ENCODE measurements at places on chromosomes 11 and 22.

DNA sequence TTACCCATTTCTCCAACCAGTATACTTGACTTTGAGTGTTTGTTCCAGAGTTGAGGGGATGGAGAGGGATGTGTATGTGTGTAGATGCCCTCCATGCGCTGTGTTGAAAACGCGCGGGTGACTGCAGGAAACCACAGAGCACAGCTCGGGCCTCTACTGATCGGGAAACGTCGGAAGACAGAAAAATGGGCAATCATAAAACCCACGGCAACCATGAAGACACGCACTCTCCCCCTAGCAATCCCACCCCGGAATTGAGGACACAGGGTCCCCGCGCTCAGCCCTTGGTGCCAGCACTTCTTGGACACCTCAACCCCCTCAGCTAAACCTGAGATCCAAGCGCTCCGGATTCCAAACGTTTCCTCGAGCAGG lies 251 bp upstream of the UQCC3 start:
- DNase-seq, result no peak

- no peak for DNase-seq
These were observed 83.7 kb downstream of the CACNG2 start for GRCh38 chr22:36619797-36620399.

DNA sequence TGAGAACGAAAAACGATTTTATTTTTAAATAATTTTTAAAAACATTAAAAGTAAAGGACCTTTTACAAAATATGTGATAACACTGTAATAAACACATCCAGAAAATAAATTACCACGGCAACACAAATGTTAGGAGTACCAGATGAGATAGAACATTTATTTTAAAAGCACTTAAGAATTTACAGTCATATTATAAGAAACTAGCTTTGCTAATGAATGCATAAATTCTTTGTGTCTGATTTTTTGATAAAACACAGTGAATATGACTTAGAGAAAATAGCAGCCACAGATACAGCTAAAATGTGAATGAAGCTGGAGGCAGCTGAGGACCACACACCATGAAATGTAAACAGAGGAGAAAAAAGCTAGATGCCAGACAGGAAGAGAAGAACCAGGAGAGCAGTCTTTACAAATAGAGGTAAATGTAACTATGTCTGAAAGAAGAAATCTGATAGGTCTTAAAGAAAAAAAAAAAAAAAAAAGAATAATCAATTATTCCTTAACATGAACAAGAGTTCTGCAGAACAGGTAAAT lies 14.6 kb downstream of the CCDC34 start:
- DNase-seq, result no peak

DNA sequence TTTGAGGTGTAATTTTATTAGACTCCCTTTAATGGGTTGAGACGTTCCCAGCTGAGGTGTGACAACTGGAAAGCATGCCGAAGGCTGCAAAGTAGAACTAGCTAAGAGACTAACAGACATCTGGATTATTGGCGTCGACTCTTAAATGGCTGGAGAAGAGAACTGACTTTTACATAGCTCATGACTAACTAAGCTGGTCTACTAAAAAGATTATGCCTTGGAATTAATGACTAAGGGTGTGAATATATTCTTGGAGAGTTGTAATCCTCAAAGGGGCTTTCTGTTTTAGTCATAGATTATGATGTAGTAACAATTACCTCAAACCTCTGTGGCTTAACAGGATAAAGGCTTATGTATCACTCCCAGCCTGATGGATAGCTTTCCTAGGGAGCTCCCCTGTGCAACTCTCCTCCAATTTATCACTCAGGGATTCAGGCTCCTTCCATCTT lies 39.5 kb upstream of the SLC5A12 start:
- DNase-seq, result no peak

- no peak for DNase-seq
These were observed 6.2 kb downstream of the ADAMTS15 start for GRCh38 chr11:130454491-130455252.
